ENCODE measurements at places on chromosomes 13 and 19. TPM values are rescaled to one million over a fixed set of nuclear protein-coding genes. Genes with fewer than 3 reads are reported as not detected.
A peak's percentile ranks its signal among the peaks of the same experiment; 100 is the strongest.

- no peaks in the 10 kb centered on the region for H3K36me3 ChIP-seq
- no peak for DNase-seq
- no peaks in the 10 kb centered on the region for H3K27me3 ChIP-seq
Observed at GRCh38 chr13:76917095-76917494, 30.9 kb upstream of the KCTD12 start.

DNA sequence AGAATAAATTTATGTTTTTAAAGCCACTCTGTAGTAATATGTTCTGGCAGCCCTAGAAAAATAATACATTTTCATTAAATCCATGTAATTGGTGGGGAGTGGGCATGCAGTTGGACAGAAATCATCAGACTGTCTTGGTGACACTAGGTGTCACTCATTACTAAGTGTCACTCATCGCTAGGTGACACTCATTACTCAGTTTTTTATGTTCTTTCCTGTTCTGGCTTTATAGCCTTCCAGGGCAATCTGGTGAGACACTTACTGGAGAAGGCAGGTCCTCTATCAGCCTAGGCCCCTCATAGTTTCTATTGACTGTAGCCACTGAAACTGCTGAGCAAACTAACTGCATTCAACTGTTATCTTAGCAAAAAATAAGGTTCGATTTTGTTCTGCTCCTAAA, 542.1 kb downstream of the SLITRK1 start:
- H3K4me3 ChIP-seq = no peak overlapping the region
- no peak for DNase-seq
- H3K27me3 ChIP-seq = no peaks in the 10 kb centered on the region
- no peaks in the 10 kb centered on the region for H3K36me3 ChIP-seq

DNA sequence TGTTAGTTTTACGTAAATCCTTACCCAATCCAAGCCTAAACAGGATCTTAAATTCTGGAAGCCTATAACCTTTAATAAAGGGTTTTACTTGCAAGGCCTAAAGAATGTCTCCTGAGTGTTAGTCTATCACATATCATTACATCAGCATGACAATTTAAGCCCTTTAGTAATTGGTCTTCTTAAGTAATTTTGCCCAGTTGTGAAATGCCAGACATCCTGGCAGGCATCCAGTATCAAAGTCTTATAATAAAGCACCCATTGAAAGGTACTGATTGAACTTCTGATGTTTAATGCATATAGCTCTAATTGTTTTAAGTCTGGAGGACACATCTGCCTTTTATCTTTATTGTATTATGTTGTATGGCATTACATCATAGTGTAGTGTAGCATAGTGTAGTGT, 1078.9 kb downstream of the SLITRK1 start:
- no peak overlapping the region for H3K4me3 ChIP-seq
- no peak overlapping the region for H3K27ac ChIP-seq
- no peak for DNase-seq
- H3K36me3 ChIP-seq = no peaks in the 10 kb centered on the region

DNA sequence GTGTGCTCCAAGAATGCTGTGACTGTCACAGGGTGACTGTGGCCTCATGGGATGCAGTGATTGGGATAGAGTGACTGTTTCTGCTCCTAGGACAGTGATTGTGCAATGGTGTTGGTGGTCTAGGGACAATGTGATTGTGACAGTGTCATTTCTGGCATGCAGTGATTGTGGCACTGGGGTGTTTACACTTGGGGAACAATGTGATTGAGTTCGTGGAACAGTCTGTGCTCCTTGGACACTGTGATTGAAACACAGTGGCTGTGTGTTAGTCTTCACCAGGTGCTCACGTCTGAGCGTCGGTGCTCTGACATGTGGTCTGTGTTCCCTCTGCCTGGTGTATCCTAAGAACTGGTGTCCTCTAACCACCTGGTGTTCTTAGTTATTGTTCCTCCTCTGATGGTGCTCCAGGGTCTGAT, 1.7 kb downstream of the PDE4A start:
- no peak overlapping the region for H3K4me3 ChIP-seq
- H3K4me1 ChIP-seq = no peaks in the 10 kb centered on the region
- DNase-seq = no peak
- no peaks in the 10 kb centered on the region for H3K36me3 ChIP-seq
- H3K27me3 ChIP-seq = peaks cover 75% of the 10 kb centered on the region

- H3K27me3 ChIP-seq = no peaks in the 10 kb centered on the region
- no peaks in the 10 kb centered on the region for H3K4me1 ChIP-seq
- no peaks in the 10 kb centered on the region for H3K36me3 ChIP-seq
- no peak overlapping the region for H3K27ac ChIP-seq
Observed at GRCh38 chr13:76692346-76692745, 193.9 kb downstream of the KCTD12 start.

CLPTM1 gene
- total RNA-seq = 31.6 TPM

DNA sequence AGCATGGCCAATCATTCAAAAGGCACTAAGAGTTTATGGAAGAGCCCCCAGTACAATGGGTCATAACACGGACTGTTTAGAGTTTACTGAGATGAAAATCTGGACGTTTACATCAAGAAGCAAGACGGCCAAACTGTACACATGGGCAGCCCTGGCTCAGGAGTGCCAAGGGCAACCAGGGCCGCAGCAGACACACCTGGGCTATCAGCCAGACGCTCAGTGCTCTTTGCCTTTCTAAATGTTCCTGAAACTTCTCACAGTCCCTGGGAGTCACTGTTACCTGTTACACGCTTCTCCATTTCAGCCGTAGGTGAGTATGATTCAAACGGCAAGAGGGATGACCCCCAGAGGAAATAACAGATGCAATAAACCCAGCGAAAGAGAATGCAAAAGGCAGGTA, 64.5 kb downstream of the ABCC4 start:
- no peak for DNase-seq
- H3K27ac ChIP-seq = no peak overlapping the region
- H3K27me3 ChIP-seq = no peaks in the 10 kb centered on the region
- no peaks in the 10 kb centered on the region for H3K4me1 ChIP-seq

GRCh38 chr19:50542943-50543342, 25.3 kb downstream of the LRRC4B start:
- H3K4me3 ChIP-seq = no peak overlapping the region
- H3K27me3 ChIP-seq = no peaks in the 10 kb centered on the region
- no peaks in the 10 kb centered on the region for H3K4me1 ChIP-seq
- no peak for DNase-seq
- H3K27ac ChIP-seq = no peak overlapping the region

- H3K36me3 ChIP-seq = no peaks in the 10 kb centered on the region
- H3K27ac ChIP-seq = no peak within 1 kb of the TSS
- no peaks in the 10 kb centered on the region for H3K4me1 ChIP-seq
- no peak within 1 kb of the TSS for H3K4me3 ChIP-seq
- H3K27me3 ChIP-seq = no peaks in the 10 kb centered on the region
- DNase-seq = no peak
Observed at GRCh38 chr19:55536951-55537740, at the start of gene SBK2. SBK2 (minus strand) TSS chr19:55537133; CDS start chr19:55536294, 839 bp downstream.

DNA sequence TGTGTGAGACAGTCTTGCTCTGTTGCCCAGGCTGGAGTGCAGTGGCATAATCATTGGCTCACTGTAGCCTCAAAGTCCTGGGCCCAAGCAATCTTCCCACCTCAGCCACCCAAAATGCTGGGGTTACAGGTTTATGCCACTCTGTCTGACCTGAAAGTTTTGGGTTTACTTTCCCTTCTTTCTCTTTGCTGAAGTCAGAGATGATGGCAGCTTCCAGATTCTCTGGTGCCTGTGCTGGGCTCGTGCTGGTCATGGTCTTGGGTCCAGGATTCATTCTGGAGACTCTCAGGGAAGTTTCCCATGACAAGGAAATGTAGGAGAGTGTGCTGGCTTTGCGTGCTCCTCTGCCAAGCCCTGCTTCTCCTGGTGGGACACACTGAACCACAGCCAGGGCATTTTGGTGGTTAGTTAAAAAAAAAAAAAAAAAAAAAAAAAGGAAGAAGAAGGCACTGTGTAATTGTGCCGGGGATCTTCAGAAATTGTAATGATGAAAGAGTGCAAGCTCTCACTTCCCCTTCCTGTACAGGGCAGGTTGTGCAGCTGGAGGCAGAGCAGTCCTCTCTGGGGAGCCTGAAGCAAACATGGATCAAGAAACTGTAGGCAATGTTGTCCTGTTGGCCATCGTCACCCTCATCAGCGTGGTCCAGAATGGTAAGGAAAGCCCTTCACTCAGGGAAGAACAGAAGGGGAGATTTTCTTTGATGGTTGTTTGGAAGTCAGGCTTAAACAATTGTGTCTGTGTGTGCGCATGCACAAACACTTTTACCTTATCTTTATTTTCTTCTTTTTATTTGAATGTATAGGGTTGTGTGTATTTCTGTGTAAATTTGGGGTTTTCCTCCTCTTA, at the start of gene ALOX5AP:
TSS of gene ALOX5AP (plus strand) at position 519 of the 847 bp plus-strand sequence. CDS start at position 582, 63 bp downstream.
- H3K27me3 ChIP-seq = no peaks in the 10 kb centered on the region
- H3K36me3 ChIP-seq = no peaks in the 10 kb centered on the region
- H3K4me1 ChIP-seq = no peaks in the 10 kb centered on the region
- peak within 1 kb of the TSS; percentile 20 for H3K27ac ChIP-seq

GJB2 gene
- total RNA-seq = not detected

DNA sequence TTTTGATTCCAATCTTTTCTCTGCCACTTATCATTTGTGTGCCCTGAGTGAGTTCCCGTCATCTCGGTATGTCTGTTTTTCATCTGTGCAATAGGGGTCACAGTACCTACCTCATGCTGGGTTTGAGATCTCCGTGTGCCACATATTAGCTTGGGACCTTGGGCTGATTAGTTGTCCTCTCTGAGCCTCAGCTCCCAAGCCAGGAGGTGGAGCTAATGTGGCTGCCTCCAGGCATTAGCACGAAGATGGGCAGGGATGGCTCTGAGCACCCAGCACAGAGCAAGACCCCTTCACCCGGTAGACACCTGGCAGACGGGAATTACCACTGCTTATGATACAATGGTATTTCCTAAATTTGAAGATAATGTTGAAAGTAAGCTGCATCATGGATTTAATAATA, 35.8 kb upstream of the XPO4 start:
- no peak for DNase-seq
- H3K27ac ChIP-seq = no peak overlapping the region
- no peaks in the 10 kb centered on the region for H3K36me3 ChIP-seq
- H3K4me1 ChIP-seq = peaks cover 6% of the 10 kb centered on the region
- H3K27me3 ChIP-seq = no peaks in the 10 kb centered on the region

NFIC gene
- 63.2 TPM for total RNA-seq

- H3K4me1 ChIP-seq = no peaks in the 10 kb centered on the region
- no peak overlapping the region for H3K4me3 ChIP-seq
- peak overlapping the region; percentile 38 for H3K27ac ChIP-seq
- DNase-seq = no peak
- H3K27me3 ChIP-seq = peaks cover 23% of the 10 kb centered on the region
Observed at GRCh38 chr19:6590258-6590826, 608 bp downstream of the CD70 start.

DNA sequence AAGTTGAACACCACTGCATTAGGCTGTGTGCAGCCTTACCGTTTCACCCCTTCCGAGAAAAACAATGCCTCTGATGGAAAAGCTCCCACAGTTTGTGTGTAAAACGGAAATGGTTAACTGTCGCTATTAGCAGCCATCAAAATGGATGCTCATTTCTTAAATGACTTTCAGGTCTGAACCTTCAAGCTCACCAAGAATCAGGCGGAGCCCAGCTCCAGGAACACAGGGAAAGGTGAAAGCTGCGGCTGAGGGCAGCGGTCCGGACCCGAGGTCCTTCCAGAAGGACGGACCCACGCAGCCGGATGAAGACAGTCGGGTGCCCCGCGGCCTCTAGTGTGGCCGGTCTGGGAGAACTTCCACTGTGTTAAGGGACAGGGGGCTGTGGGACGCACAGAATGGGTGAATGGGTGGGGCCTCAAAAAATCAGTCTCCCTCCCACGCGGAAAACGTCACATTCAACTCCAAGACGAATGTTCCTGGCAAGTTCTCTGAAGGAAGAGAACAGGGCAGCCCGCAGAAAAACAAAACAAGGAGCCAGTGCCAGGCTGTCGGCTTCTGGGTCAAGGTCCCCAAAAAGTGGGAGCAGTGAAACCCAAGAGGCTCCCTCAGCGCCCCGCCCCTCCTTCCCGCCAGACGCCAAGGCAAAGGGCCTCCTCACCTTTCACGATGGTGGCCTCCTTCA, 4.9 kb downstream of the IRS2 start:
- no peak for DNase-seq
- H3K36me3 ChIP-seq = peaks cover 24% of the 10 kb centered on the region
- no peaks in the 10 kb centered on the region for H3K4me1 ChIP-seq
- no peaks in the 10 kb centered on the region for H3K27me3 ChIP-seq
- H3K27ac ChIP-seq = peak overlapping the region; percentile 24
- peak overlapping the region; percentile 54 for H3K4me3 ChIP-seq

CLEC4M gene
- not detected for total RNA-seq

C19orf85 gene
- total RNA-seq = not detected

ZNF324 gene
- 16.1 TPM for total RNA-seq

CGB1 gene
- not detected for total RNA-seq

ZNF578 gene
- 2.5 TPM for total RNA-seq

DNA sequence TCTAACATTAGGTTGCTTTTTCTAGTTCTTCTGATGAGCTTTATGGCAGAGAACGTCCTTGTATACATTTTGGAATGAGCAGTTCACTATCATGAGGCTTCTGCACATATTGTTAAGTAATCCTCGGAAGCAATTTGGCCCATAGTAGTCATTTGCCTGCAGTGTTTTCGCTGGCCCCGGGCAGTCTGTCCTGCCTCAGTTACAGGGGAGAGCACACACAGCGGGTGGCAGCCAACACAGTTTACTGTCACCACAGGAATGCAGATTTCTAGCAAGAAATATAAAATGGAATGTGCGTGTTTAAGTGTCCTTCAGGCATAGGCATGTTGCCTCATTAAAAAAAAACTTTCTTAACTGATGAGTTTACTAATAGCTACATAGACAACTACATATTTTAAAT, 71.5 kb upstream of the GJB6 start:
- H3K4me1 ChIP-seq = no peaks in the 10 kb centered on the region
- no peak overlapping the region for H3K27ac ChIP-seq
- no peak overlapping the region for H3K4me3 ChIP-seq
- peaks cover 4% of the 10 kb centered on the region for H3K27me3 ChIP-seq
- H3K36me3 ChIP-seq = no peaks in the 10 kb centered on the region
- no peak for DNase-seq

- no peaks in the 10 kb centered on the region for H3K27me3 ChIP-seq
- no peak overlapping the region for H3K4me3 ChIP-seq
- H3K4me1 ChIP-seq = no peaks in the 10 kb centered on the region
- H3K27ac ChIP-seq = no peak overlapping the region
- H3K36me3 ChIP-seq = no peaks in the 10 kb centered on the region
Observed at GRCh38 chr13:42592915-42593900, 19.3 kb downstream of the TNFSF11 start.

DNA sequence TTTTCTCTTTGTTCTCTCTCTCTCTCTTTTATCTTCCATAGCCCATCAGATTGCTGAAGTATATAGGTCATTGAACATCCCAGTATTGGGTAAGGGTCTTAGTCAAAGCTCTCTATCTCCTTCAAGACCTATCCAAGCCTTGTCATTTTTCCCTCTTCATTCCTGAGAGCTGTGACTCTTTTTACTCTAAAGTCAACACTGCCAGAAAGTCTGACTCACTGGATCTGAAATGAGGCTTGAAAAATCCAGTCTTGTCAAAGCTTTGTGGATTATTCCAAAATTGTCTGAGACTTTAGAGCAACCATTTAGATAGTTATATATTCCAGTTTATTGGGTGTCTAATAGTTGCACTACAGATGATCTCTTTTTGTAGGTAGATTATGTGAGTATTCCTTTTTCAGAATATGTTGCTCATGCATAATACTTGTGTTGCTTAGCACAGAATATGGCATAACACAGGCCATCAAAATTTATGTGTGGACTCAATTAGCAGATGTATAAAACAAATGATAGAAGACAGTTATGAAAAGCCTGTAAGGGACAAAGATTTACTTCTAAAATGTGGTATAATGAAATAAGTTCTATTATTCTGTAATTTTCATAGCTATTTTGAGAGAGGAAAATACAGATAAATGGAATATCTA, 389.3 kb upstream of the PCDH9 start:
- no peak overlapping the region for H3K4me3 ChIP-seq
- no peak overlapping the region for H3K27ac ChIP-seq
- H3K27me3 ChIP-seq = no peaks in the 10 kb centered on the region
- H3K36me3 ChIP-seq = no peaks in the 10 kb centered on the region
- no peak for DNase-seq

Measured in sigmoid colon (tissue), 7 donors.